ENCODE measurements at places on chromosomes 7 and 10.

- DNase-seq = no peak
Measured at GRCh38 chr7:73746378-73746777, 7.8 kb upstream of the ABHD11 start.

- no peak for DNase-seq
Measured at GRCh38 chr7:22596763-22597400, 96.9 kb upstream of the STEAP1B start.

GRCh38 chr10:79336276-79336675 lies 11.0 kb upstream of the PPIF start:
- no peak for DNase-seq

DNA sequence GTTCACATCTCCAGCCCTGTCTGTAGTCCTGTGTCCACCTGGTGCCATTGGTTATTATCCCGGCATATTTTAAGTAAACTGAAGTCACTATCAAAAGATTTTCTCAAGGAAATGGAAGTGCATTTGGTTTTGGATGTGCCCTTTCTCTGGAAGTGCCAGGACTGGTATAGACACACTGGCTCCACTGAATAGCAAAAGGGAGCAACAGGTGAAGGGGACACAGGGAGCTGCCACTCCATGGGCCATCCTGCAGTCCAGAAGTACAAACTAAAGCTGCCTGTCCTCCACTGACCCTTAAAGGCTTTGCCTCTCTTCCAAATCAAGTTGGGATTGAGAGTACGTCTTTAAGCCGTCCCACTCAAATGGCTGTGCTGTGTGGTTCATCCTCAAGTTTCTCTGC lies 62.7 kb downstream of the NOC3L start:
- no peak for DNase-seq

DNA sequence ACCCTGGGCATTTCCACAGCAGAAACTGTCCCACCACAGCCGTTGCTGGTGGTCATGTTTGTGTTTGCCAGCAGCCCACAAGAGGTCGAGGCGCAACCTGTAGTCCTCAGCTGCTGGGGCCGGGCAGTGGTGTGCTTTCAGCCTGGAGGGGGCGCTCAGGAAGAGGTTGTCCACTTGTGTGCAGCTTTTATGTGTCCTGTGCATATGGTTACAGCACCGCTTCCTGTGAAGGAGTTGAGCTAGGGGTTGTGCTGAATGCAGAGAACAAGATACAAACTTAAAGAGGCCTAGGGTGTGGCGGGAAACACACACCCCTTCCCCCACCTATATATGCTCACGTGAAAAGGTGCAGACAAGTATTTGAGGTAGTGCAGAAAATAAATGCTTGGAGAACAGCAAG lies 29.5 kb upstream of the PFKFB3 start:
- no peak for DNase-seq

DNA sequence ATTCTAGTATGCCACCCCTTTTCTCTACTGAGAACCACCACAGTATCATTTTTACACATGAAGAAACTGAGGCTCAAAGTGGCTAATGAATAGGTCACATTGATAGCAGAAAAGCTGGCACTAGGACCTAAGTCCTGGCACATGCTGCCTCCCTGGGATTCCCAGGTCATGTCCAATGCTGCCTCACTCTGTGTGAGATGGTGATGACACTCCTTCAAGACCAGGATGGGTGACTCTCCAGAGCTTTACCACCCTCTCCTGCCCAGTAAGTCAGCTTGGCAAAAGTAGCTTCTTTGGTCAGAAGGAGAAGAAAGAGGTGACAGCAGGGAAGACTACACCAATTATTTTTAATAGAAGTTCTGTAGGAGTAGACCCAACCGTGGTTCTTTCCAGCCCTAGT lies 13.3 kb upstream of the AKR1B10 start:
- no peak for DNase-seq

- DNase-seq = no peak
Measured at GRCh38 chr10:126944191-126944590, 39.0 kb downstream of the DOCK1 start.

DNA sequence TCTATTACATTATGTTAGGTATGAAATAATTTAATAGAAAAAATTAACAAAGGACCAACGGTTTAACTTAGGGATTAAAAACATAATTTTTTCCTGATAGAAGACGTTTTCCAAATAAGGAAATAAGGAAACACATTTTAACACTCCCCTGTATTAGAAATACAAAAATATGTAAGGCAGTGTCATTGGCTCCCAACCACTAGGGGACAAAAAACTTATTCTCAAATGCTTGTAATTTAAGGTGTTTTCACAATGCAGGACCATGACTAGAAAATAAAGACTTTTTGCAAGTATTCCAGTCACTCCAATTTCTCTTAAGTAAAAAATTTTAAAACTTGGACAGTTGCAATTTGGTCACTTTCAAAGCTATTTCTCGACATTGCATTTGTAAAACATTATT lies 98.8 kb upstream of the ODAD2 start:
- no peak for DNase-seq

- DNase-seq = no peak
Measured at GRCh38 chr7:108246227-108246837, 116.2 kb upstream of the LAMB4 start.

DNA sequence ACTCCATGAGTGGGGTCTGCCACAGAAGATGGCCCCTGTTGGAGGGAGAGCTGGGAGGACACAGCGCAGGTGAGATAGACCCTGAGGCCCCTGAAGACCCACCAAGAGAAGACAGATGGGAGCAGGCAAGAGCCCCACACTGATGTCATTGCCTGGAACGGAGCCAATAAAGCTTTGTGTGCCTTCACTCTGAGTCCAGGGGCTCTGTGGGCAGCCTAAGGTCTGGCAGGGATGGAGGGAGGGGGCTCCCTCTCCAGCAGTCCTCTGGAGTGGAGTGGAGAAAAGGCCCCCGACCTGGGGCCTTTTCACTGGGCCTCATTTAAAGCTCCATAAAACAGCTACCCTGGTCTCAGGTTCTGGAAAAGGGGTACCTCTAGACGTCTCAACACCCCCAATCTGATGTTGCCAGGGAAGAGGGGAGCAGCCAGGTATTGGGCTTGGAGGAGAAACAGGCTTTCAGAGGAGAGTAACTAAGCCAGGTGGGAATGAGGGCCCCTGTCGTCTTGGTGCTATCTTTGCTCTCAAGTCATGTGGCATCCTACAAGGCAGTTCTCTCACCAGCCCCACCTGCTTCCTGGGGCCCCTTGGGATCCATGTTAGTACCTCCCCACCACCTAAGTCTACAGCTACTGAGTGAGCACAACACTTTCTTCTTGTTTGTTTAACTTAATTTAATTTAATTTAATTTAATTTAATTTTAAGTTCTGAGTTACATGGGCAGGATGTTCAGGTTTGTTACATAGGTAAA lies 1.4 kb downstream of the C10orf62 start:
- no peak for DNase-seq

GRCh38 chr7:25234336-25234735 lies 6.0 kb upstream of the NPVF start:
- DNase-seq = no peak

DNA sequence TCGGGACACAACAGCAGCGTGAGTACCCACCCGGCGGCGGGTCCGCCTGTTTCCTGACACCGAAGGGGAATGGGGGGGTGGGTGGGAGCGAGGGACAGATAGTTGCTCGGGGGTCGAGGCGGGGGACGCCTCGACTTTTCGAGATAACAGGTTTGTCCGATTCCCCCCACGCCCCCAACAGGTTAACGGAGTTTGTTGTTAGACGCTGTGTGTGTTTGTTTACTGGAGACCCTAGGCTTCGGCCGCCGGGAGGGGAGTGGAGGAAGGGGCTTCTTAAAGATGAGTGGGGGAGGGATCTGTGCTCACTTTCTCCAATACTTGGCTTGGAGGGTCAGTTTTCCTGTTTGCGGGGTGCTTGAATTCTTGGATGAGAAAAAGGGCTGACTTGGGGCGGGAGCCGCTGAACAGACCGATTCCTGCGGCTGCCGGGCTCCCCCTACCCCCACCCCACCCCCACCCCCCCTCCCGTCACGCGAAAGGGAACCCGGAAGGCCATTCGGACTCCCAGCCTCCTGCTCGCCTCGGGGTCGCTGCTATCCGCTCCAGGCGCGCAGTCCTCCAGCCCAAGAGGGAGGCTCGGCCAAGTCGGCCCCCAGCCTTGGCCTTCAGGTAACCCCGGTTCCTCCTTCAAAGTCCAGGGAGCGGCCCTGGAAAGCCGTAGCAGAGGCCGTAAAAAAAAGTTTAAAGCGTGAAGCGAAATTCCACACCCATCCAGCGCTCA lies 1.0 kb downstream of the SORCS3 start:
- DNase-seq = no peak
